M059J (cell line): ENCODE measurements at places on chromosomes 4 and X.

GRCh38 chrX:123884809-123885408 is 25.1 kb downstream of the XIAP start:
- DNase-seq, result peak; percentile 65

- no peak for DNase-seq
These were observed 12.8 kb upstream of the SLITRK4 start for GRCh38 chrX:143648705-143649104.

GRCh38 chr4:1193206-1194009 is 21.0 kb upstream of the SPON2 start:
- no peak for DNase-seq

DNA sequence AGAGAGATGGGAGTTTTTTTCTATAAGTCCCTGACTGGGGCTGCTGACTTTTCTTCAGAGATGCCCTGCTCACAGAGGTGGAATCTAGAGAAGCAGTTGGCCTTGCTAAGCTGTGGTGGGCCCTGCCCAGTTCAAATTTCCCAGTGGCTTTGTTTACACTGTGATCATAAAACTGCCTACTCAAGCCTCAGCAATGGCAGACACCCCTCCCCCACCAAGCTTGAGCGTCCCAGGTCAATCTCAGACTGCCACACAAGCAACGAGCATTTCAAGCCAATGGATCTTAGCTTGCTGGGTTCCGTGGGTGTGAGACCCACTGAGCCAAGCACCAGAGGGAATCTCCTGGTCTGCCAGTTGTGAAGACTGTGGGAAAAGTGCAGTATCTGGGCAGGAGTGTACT is 199.8 kb upstream of the WDFY3 start:
- DNase-seq, result peak; percentile 23

DNA sequence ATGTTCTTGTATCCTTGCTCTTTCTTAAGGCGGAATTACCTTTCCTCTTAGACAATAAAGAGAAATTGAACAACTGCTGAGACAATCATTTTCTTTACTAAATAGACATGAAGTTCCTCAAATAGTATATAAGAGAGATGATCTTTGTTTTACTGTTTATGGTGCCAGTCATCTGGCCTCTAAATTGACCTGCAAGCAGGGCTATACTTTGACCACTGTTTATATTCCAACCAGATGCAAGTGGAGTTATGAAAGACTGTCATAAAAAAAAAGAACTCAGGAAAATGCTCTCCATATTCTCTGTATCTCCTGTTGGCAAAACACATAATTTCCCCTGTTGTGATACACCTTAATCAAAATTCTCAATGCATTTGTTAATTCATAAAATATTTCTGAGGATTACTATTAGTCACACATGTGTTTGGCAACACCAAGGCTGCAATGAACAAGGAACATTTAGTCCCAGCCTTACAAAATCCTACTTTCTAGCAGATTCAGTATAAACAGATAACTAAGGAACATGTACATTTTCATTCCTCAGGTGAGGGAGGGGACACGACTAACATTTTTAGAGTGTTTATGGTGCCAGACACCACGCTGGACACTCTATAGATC is 562.3 kb downstream of the KCNIP4 start:
- no peak for DNase-seq

DNA sequence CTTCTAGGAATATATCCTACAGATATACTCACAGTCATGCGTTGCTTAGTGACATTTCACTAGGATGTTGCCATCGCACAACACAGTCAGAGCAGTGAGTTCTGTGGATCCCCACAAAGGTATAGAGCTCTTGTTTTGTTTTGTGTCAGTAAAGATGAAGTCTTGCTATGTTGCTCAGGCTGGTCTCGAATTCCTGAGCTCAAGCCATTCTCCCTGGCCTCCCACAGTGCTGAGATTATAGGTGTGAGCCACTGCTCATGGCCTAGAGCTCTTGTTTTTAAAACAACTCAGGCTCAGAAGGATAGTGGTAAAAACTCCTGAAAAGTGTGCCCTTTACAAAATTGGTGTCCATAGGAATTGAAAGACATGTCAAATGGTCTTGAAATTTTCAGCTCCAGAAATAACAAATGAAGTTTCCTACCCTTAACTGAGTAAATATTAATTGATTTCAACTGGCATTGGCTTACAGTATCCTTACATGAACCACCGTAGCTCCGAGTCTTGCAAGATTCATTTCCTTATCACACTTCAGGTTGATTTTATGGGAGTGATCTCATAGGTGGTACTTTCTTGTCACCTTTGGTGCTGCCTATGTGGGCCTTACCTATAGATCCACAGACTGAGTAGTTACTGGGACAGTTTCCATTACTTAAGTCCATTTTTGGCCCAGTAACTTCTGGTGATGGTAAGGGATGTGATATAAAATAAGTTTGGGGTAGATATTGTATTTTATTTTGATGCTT is 3.6 kb downstream of the CWH43 start:
- DNase-seq, result no peak

GRCh38 chr4:107519053-107519452 is 201.0 kb downstream of the PAPSS1 start:
- DNase-seq, result peak; percentile 20

- DNase-seq, result no peak
These were observed 43.1 kb upstream of the PRR27 start for GRCh38 chr4:70110917-70111316.

DNA sequence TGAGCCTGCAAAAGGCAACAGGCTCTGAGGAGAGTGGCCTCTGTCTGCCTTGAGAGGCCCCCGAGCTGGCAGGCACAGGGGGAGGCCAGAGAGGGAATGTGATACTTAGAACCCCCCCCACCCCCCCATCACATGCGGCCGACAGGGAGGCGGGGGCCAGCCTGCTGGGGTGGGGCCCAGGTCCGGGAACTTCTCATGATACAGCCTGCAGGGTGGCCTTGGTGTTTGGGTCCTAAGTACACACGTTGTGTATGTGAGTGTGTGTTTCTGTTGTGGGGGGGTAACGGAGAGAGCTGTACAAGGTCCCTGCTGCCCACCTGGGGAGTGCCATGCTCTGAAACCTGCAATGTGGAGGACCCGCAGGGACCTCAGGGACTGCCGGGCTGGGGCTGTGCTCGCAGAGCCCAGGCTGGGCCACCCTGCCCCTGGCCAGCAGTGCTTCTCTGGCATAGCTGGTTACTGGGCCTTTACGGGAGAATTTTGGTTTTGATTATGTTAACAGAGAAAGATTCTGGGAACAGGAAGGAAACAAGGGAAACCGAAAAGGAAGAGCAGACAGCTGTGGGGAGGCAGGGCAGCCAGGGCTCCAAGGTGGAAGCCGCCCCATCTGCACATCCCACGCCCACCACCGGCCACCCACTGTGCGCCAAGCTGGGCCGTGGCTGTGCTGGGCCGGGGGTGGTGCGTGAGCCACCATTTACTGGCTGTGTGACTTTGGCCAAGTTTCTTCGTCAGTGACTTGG is 19.9 kb downstream of the SH3BP2 start:
- DNase-seq, result no peak

- no peak for DNase-seq
These were observed 6.5 kb upstream of the GJB1 start for GRCh38 chrX:71216485-71216884.

DNA sequence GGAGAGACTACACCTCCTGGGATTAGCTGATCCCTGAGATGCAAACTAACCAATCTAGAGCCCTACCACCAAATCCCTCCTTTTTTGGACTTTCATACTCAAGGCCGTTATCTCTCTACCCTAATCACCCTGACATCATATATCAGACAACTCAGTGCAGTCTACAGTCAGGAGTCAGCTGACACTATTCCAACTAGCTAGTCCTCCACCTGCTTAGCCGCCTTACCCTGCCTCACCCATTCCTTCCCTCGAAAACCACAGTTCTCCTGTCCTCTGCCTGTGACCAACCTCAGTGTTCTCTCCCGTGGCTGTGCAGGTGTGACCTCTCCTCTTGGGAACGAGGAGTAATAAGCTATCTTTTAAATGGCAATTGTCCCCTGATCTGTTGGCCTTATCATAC is 1.8 kb upstream of the PPEF2 start:
- DNase-seq, result no peak

DNA sequence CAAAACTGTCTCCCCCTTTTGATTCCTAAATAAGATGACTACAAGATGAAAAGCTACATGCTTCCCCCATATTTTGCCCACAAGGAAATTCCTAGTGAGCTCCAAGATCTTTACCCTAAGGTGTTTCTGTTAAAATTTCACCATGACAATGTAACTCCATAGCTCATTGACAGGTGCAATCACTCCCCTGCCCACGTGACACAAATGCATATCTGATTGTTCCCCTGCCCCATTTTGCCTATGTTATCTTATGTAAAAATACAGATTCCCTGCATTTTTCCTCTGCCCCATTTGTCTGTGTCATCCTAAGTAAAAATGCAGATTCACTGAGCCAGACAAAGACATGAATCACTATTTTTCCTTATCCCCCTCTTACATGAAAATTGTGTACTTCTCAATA is 66.7 kb downstream of the GPRASP3 start:
- DNase-seq, result no peak

DNA sequence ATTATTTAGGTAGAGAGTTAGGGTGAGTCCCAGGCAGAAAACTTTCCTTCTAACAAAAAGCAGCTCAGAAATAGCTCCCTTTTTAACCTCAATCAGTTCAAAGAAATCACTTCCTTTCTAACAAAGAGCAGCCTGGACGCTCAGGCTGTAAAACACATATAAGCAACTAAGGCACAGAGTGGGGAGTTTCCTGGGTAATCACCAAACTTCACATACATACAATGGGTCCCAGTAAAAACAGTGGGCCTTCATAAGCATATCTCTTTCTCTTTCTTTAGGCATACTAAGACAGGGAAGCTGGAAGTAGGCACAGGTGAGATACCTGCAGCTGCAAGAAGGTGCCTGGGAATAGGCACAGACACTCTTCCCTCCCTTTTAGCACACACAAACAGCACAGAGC is 4.9 kb upstream of the NAF1 start:
- no peak for DNase-seq

DNA sequence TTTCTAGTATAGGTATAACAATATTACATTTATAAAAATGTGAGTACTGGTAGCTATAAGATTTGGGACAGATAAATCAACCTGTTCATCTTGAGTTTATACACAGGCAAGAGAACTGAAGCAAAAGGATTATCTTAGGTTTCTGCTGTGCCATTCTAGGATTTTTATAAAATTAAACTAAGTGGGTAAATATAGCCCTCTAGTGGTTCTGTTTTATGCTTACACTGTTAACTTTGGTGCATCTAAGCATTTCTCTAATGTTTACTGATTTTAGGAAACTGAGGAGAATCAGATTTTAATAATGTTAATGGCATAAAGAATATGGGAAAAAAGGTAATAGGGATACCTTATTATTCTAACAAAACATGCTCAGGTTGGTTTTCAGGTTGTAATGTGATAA is 1.1 kb upstream of the RRH start:
- peak; percentile 7 for DNase-seq

GRCh38 chrX:137353404-137353803 is 212.5 kb upstream of the ZIC3 start:
- no peak for DNase-seq

DNA sequence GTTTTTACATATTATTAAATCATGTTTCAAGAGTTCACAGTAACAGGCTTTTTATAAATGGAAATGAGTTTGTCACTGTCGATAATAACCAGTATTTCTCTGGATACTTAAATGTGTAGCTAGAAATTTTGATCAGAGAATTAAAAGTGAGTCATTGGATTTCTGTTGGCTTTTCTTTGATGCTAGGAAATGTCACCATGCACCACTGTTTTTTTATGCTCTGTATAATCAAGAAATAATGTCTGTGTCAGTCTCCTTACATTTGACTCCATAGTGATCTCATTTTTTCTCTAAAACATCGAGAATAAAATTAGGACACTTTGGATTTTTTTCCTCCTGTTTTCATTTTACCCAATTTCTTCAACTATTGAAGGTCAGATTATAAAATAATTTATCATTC is 234.2 kb downstream of the RAPGEF2 start:
- no peak for DNase-seq
